ENCODE measurements at places on chromosomes 7 and 10.

DNA sequence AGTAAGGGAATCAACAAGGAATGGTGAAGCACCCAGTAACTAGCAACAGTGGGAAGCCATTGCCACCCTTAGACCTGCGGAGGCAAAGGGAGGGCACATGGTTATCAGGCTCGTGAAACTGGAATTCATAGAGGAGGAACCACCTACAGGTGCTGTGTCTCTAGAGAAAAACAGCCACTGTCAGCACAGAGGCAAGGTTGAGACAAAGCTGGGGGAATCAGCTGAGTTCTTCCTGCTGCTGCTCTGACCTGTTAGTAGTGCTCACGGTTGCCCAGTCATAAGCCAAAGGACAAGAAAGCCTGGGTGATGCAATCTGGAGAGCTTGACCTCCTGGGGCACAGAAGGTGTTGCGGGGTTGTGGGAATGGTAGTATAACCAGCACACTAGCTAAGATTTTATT, 110.1 kb downstream of the TPST1 start:
- DNase-seq: no peak

DNA sequence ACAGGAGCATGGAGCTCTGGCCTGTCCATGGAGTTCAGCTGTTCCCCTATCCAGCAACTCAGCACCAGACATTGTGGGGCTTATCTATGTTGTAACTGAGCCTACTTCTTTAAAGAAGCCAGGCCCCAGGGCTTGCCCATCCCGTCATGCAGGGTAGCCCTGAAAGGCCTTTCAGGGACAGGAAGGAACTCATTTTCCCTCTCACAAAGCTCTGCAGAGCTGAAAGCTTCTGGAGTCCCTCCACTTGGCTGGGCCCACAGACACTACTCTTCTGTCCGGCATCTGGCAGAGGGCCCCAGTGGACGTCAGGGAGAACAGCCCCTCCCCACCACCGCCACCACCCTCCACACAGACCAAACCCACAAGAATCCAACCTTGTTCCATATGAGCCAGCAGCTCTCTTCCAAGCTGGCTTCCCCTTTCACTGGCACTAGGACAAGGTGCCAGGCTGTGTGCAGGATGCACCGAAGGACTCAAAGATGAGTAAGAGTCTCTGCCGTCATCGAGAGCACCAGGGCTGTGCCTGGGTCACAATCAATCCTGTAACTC, 33.1 kb downstream of the DENND2A start:
- DNase-seq: no peak

DNA sequence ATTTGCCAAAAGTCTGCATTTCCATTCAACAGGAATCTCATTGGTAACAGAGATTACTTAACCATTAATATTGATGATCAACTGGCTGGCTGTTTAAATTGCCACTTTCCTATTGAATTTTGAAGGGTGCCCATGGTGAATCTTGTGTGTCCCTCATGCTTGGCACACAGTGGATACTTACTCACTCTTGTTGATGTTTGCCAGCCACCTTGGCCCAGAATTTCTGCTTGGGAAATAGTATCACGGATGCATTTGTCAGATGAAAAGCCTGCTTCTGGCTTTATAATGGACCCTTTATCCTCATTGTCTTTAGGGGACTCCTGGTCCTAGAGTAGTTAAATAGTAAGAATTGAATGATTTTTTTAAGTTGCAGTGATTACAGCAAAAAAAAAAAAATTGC, 52.0 kb downstream of the MMRN2 start:
- no peak for DNase-seq

DNA sequence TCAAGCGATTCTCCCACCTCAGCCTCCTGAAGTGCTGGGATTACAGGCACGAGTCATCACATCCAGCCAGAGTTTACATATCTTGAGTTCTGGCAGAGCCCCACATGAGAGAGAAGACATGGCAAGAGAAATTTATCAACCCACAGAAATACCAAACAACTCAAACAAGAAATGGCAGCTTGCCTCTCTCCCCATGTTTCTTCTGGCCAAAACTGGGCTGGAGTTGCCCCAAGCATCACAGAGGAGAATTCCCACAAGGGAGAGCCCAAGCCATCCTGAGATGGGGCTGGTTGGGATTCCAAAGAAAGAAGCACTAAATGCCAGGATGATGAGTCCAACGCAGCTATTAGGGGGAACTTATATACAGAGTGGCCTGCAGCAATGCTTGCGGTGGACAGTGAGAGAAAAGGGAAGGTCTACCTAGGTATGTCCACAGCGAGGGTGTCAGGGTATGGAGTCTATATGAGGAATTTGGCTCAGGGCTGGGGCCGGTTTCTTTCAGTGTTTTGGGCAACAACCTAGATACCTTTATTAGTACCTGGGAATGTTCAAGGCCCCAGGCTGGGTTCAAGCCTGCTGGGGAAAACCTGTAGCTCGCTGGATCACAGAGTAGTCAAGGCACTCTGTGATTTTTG, 14.5 kb upstream of the PAX4 start:
- DNase-seq: no peak

DNA sequence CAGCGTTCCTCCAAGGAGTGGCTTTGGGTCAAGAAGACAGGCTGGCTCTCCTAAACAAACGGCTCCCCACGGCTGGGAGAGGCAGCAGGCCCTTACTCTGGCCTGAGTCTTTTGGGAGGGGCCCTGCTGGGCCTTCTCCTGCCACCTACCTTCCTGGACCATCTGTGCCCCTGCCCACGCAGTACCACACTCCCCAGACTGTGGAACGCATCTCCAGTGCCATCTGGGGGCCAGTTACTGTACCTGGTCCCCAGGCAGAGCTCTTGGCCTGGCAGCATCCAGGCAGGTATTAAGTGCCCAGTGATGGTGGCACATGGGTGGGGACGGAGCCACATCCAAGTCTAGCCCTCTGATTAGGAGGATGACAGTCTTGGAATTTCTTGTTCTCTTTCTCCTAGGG, 14.4 kb downstream of the ALKBH4 start:
- DNase-seq: no peak

GRCh38 chr7:155109121-155109520, 39.0 kb downstream of the HTR5A start:
- DNase-seq: no peak

- DNase-seq: no peak
These were observed 12.2 kb upstream of the CLCN1 start for GRCh38 chr7:143303733-143304132.

DNA sequence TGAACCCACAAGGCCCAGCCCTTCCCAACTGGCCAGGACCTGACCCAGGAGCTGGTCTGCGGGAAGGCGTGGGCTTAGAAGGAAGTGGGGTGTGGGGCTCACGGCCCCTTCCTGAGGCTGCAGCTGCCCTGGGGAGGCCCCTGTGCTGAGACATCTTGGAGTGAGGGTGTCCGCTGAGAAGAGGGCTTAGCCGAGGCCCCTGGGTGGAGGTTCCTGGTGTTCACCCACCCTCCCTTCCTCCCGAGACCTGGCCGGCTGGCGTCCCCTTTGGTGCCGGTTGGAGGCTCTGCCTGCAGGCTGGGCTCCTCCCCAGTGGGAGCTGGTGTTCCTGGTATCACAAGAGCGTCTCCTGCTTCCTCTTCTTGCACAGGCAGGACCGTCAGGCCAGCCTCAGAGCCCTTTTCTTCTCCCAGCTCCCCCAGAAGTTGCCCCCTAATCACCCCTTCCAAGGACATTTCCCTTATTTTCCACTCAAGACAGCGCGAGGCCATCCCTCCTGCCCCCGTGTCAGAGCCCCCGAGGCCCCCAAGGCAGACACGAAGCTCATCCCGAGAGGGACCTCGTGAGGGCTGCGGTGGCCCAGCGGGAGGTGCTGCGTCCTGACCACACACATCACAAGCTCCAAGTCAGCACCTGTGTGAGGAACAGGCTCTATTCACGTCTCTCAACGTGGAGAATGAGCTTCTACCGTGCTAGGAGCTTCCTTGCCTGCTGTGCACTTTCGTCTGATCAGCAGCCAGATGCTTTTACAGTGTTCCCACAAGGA, 25.1 kb upstream of the FAM20C start:
- no peak for DNase-seq

DNA sequence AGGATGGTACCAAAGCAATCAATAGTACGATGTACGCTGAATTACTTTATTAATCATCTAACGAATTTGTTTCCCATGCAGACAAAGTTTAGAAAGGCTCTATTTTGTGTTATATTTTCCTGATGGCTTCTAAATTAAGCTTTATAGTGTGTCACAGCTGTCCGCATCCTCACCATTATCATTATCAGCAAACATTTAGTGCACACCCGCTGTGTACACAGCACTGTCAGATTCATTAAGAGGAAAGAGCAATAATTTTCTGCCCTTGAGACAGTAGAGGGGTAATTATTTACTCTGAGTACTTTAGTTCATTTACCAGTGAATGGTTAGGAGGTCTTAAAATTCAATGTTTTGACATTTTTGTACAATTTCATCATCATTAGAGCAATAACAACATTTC, 233.3 kb upstream of the PTPRZ1 start:
- DNase-seq: no peak

- DNase-seq: peak; percentile 78
These were observed 323.1 kb downstream of the TFEC start for GRCh38 chr7:115707258-115708012.

DNA sequence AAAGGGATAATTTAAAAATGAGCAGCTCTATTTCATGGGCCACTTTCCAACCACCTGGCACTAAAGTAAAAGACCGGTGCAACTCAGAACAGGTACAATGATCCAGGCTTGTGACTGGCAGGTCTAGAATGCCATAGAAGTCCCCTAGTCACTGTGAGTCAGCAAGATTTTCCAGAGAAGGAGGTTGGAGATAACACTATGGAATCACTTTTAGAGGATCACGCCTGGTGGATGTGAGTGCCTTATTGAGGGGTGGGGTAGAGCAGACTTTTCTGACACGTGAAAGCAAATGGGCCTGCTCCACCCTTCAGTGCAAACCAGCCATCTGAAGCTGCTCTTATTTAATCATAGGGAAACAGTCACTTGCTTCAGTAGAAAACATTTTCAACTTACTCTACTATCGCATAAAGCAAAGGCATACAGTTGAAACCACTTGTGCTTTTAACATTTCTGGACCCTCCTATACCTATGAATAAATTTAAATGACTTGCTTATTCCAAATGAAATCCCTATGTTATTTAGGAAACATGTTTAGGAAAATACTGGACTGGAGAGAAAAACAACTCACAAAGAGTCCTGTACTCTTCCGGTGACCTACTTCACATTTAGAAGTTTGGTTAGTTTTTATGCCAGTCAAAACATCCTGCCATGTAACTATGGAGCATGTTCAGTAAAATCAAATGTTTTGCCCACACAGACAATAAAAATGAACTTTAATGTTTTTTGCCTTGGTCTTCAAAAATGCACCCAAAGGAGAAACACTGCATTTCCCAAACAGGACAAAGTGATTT, 21.5 kb upstream of the AKR1C1 start:
- DNase-seq: no peak

DNA sequence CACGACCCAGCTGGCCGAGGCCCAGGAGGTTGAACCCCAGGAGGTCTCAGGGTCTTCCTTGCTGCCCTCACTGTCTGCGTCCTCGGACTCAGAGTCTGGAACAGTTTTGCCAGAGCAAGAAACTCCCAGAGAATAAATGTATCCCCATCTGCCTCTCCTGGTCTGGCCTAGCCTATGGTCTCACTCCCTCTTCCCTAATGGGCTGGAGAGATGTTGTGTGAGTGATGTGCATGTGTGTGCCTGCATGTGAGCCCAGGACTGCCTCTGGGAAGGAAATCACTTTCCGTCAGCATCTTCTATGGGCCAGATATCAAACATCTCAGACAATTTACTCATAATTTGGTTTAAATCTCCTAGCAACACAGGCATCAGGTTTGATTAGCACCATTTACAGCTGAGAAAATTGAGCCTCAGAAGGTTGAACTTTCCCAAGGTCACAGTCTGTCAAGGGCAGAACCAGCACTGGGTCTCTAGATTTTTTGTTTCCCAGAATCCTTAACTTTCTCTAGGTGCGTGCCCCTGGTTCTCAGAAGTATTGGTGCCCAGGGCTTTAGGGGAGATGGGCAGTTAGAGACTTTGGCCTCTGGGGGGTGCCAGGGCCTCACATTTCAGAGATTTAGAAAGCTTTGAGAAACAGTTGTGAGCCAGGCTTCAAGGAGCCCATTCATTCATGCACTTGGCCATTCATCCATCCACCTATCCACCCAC, 4.9 kb downstream of the TMEM270 start:
- no peak for DNase-seq

GRCh38 chr10:80186364-80187012, 18.8 kb downstream of the ANXA11 start:
- no peak for DNase-seq

- no peak for DNase-seq
These were observed 664.5 kb downstream of the PHTF2 start for GRCh38 chr7:78463039-78463438.

GRCh38 chr10:124366825-124367224, 51.9 kb downstream of the OAT start:
- DNase-seq: no peak

DNA sequence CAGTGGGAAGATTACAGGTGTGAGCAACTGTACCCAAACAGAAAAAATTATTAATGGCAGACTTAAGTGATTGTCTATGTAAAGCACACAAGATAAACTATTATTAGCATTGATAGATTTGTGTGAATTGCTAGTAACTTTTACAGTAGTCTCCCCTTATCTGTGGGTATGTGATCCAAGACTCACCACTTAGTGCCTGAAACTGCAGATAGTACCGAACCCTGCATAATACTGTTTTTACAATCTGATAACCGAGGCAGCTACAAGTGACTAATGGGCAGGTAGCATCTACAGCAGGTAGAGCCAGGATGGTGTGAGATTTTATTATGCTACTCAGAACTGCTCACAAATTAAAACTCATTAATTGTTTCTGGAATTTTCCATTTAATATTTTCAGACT, 31.5 kb downstream of the MPLKIP start:
- no peak for DNase-seq

- DNase-seq: no peak
These were observed 53.2 kb downstream of the GAD2 start for GRCh38 chr10:26269754-26270153.

- peak; percentile 67 for DNase-seq
These were observed 31.8 kb upstream of the WDR11 start for GRCh38 chr10:120819366-120819765.

- no peak for DNase-seq
These were observed 87.7 kb downstream of the PIK3CG start for GRCh38 chr7:106952658-106953231.

GRCh38 chr7:55365205-55365674, at the start of gene LANCL2:
LANCL2 (plus strand) TSS chr7:55365337; CDS start chr7:55366026, 689 bp downstream.
- no peak for DNase-seq

GRCh38 chr10:1628757-1629156, 108.6 kb downstream of the ADARB2 start:
- no peak for DNase-seq

- DNase-seq: no peak
These were observed 554.0 kb downstream of the MDFIC start for GRCh38 chr7:115475761-115476385.

DNA sequence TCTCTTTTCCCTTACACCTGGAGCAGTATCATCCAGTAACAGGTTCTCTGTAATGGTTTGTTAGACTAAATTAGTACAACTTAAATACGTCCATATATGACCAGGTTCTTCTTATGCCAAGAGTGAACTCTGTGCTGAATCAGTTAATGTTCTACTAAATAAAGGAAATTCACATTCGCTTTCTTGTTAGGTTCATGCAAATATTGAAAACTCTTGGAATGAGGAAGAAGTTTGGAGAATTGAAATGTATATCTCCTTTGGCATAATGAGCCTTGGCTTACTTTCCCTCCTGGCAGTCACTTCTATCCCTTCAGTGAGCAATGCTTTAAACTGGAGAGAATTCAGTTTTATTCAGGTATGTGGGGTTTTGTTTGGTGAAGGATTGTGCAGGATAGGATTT, 15.3 kb upstream of the CFAP69 start:
- DNase-seq: no peak

- DNase-seq: no peak
These were observed 27.6 kb upstream of the C10orf71 start for GRCh38 chr10:49271346-49271745.

Measured in NCI-H187 treated with DMSO at 0.1 percent for 48 hours (cell line).